Mammary epithelial cell (primary cell): ENCODE measurements at places on chromosomes 2 and 18. TPM values are rescaled to one million over a fixed set of nuclear protein-coding genes. Genes with fewer than 3 reads are reported as not detected.

SERPINB10 gene
- not detected for total RNA-seq

VAPA gene
- total RNA-seq: 199 TPM

ERICH2 gene
- total RNA-seq: 1.7 TPM

GPC1 gene
- 266 TPM for total RNA-seq

SCYGR4 gene
- not detected in 2 replicates for total RNA-seq

TFPI gene
- 0.33 TPM for total RNA-seq

TUBB8B gene
- total RNA-seq: not detected

MYL12B gene
- total RNA-seq: 322 and 468 TPM in 2 replicates

CMPK2 gene
- total RNA-seq: 0.50 TPM

ACAA2 gene
- total RNA-seq: 45.9 and 61.7 TPM in 2 replicates

INHBB gene
- total RNA-seq: 0.67 TPM

ZBTB7C gene
- total RNA-seq: 1.8 and 3.4 TPM in 2 replicates

ARPC2 gene
- total RNA-seq: 523 TPM

CD28 gene
- not detected in 2 replicates for total RNA-seq

GPR155 gene
- 13.8 TPM for total RNA-seq

SKA1 gene
- total RNA-seq: 10.2 and 18.2 TPM in 2 replicates

TMEM17 gene
- total RNA-seq: 3.0 TPM
